Naive B cell (primary cell): ENCODE measurements at places on chromosomes 3 and 15. TPM values are rescaled to one million over a fixed set of nuclear protein-coding genes. Genes with fewer than 3 reads are reported as not detected.

The OXTR gene
- polyA plus RNA-seq = not detected

DNA sequence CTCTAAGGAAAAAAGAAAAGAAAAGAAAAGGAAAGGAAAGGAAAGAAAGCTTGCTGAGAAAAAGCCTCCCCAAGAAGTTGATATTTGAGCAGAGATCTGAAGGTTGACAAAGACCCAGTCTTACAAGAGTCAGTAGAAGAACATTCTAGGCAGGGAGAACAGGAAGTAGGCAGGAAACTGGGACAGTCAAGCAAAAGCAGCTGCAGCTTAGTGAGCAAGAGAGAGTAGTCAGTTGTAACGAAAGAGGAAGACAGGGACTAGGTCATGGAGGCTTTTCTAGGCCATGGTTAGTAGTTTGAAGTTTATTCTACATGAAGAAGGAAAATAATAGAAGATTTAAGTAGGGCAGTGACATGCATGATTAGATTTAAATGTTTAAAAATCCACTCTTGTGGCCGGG, 31.8 kb upstream of the KLHL6 start:
- no peaks in the 10 kb centered on the region for H3K36me3 ChIP-seq
- DNase-seq = peak; percentile 15
- H3K4me3 ChIP-seq = peak overlapping the region; percentile 5
- peaks cover 8% of the 10 kb centered on the region for H3K27me3 ChIP-seq

The DOCK3 gene
- 0.04 TPM for polyA plus RNA-seq

DNA sequence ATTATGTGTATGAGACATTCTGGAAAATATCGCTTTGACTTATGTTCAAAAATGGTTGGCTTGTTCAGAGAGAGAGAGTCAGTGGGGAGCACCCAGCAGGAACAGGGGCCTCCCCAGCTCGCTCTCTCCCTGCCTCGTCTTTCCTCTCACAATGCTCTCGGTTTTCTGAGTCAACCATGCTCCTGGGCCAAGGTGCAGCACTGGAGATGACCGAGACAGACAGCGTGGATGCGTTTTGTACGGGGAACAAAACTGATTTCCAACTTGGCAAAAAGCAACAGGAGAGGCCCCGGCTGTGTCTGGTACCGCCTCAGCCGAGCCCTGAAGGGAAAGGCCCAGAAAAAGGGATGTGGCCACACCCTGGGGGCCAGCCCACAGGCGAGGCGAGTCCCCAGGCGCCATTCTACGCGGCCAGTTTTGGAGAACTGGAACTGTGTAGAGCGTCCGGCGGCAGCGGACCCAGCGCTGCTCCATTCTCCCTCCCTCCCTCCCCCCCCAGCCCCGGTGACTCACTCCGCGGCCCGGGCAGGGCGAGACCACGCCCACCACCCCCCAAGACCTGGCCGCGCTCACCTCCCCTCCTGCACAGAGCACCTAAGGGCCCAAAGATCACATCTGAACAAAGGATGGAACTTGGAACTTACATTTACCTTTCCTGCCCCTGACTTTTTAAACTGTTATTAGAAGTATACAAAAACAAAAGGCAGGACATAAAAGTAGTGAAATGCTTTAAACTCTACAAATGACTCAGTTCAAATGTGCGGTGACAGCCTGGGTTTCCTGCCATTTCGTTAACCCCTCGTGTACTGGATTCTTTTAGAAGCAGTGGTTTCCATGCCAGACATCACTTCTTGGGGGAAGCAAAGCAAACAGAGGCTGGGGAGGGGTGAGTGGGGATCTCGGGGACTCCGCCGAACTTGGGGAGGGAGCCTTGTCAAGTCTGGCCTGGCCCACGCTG, 12.7 kb downstream of the ATP10A start:
- H3K27me3 ChIP-seq = peaks cover 6% of the 10 kb centered on the region
- peak overlapping the region; percentile 34 for H3K4me3 ChIP-seq
- DNase-seq = peak; percentile 71
- no peak overlapping the region for H3K27ac ChIP-seq

DNA sequence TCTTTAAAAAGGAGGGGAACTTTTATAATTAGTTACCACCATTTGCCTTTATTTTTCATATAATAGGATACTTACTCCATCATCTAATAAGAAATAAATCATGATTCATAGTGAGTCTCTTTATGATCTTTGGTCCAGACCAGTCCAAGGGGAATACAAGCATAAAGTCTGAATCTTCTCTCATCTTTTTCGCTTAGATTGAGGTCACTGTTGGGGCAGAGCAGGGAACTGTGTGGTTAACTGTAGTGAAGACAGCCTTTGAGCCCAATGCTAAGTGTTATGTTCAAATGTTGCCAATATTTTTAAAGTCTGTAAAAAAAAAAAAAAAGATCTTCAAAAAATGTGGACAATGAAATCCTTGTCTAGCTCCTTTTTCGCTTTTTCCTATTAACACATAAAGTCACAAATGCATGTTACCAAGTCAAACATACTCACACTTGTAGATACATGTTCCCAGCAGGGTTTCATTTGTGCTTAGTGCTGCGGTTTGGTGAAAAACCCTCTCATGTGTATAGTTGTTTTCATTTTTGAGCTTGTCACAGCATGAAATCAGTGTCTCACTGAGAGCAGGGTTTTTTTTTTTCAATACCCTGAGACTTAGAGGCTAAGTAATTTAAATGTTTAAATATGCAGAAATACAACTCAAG, 72.1 kb downstream of the EPHA3 start:
- no peak overlapping the region for H3K27ac ChIP-seq
- DNase-seq = no peak
- no peak overlapping the region for H3K4me3 ChIP-seq

DNA sequence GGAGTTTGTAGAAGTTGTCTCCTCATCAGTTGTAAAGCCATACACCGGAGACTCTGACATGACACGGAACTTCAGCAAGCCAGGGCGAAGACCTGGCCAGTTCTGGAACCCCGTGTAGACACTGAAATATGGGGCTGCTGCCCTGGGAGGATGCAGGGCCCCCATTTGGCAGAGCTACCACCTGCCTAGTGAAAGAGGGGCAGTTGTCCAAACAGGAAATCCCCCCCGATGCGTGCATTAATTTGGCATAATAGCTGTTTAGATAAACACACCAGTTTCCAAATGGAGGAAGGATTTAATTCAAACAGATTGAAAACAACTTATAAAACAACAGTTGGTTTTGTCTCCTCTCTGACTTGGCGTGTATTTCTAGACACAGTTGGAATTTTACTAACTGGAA, 357.2 kb downstream of the GABRG3 start:
- H3K36me3 ChIP-seq = no peaks in the 10 kb centered on the region
- H3K27me3 ChIP-seq = no peaks in the 10 kb centered on the region
- no peak overlapping the region for H3K27ac ChIP-seq
- H3K4me3 ChIP-seq = no peak overlapping the region
- H3K4me1 ChIP-seq = no peaks in the 10 kb centered on the region

DNA sequence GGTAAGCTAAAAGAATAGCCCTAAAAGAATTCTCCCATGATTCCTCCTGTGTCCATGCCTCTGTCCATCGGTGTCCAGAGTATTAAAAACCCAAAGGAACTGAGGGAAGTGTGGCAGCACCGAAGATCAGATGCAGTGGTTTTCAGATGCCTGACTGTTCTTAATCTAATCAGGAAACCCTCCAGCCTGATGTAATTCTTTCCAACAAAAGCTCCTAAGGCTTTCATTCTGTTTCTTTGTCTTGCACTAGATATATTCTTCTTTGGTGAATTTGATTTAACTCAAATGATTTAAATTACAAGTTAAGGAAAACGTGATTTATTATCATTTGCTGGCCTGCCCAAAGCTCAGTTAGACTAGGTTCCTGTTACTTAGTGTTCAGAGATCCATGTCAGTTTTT, 71.2 kb downstream of the ARHGAP31 start:
- no peak overlapping the region for H3K4me3 ChIP-seq
- H3K36me3 ChIP-seq = no peaks in the 10 kb centered on the region
- H3K27ac ChIP-seq = no peak overlapping the region
- no peaks in the 10 kb centered on the region for H3K27me3 ChIP-seq
- H3K4me1 ChIP-seq = peaks cover under 1% of the 10 kb centered on the region

GRCh38 chr15:31324806-31325594, 1.6 kb upstream of the KLF13 start:
- H3K36me3 ChIP-seq = no peaks in the 10 kb centered on the region
- peaks cover 52% of the 10 kb centered on the region for H3K4me1 ChIP-seq
- H3K27me3 ChIP-seq = no peaks in the 10 kb centered on the region
- H3K27ac ChIP-seq = peak overlapping the region; percentile 96
